ENCODE measurements at places on chromosomes 1 and 21. TPM values are rescaled to one million over a fixed set of nuclear protein-coding genes. Genes with fewer than 3 reads are reported as not detected.

C1orf94 gene
- under 0.01 TPM for total RNA-seq

SKI gene
- 15.5 TPM for total RNA-seq

DNA sequence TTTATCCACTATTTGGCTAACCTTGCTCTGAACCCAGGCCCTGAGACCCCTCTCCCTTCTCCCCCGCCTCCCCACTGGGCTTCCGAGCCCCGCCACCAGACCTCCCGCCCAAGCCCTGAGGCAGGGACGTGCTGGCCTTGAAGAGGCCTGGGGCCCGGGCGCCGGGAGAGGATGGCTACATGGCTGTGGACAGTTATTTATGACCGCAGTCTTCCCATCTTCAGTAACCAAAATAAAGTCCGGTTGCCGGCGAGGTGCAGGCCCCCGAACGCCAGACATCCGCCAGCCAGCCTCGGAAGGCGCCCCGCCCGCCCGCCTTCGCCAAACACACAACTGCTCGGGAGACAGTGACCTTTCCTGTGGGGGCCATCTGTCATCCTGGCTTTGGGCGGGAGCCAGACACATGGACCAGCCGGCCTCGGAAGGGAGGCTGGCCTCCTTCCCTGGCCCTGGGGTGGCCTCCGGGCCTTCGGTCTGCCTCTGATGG, 69.0 kb downstream of the DHRS3 start:
- no peak for DNase-seq

- DNase-seq = no peak
Measured at GRCh38 chr1:26894263-26894662, 4.2 kb upstream of the GPN2 start.

- no peak for DNase-seq
Measured at GRCh38 chr1:183238071-183238470, 52.0 kb downstream of the LAMC2 start.

DNA sequence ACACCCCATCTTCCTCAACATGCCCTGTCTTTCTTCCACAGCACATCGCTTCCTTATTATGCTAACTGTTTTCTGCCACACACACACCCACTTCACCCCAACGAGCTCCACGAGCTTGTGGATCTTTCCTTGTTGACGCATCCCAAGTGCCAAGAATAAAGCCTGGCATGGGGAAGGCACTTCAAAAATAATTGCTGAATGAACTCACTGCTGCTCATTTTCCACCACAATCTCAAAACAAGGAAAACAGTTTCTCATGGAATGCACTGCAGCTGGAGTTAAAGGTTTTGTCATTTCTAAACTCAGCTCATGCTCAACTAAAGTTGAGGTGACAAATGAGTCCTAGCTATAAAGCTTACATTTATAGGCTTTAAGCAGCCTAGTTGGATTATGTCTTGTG, 86.0 kb downstream of the TIAM1 start:
- DNase-seq = no peak

- no peak for DNase-seq
Measured at GRCh38 chr1:88609051-88609450, 75.0 kb upstream of the PKN2 start.

DNA sequence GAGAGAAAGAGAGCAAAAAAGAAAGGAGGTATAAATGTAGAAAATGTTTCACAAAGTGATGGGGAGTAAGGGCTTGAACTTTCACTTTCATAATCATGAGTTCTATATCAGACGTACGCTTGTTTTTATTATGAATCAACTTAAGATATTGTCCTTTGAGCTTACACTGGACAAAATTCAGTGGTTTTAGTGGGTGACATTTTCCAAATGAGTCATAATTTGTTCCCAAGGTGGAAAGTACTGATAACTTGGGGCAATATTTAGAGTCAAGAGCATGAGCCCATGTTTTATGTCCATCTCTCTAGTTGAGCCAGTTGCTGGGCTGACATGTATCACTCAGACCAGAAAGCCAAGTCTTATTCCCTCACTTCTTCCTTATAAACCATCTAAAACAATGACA, 161.6 kb downstream of the CHRM3 start:
- DNase-seq = no peak

DNA sequence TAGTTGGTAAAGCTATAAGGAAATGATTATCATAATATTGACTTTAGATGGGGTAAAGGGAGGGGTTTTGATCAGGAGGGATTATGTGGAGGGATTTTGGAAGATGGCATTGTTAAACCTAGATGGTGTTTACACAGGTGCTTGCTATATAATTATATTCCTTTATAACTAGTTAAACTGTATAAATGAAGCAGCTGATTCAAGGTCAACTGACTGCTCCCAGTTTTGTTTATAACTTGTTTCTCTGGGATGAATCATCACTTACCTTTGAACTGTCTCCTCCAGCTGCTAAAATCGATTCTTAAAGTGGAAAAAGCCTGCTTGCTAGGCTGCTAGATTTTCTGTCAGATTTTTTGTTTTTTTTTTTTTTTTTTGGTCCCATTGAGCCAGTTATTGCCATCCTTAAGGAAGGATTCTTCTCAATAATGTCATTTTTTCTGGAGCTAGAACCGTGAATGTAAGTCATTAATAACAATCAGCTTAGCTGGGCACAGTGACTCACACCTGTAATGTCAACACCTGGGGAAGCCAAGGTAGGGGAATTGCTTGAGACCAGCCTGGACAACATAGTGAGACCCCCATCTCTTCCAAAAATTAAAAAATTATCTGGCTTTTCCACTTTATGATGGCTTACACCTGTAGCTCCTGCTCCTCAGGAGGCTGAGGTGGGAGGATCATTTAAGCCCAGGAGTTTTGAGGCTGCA, 153.2 kb downstream of the PIK3R3 start:
- no peak for DNase-seq

GRCh38 chr1:170806961-170807360, 128.4 kb upstream of the MROH9 start:
- no peak for DNase-seq

MCOLN2 gene
- total RNA-seq = not detected

GRCh38 chr1:110187139-110187890, 22.8 kb upstream of the KCNC4 start:
- no peak for DNase-seq

GRCh38 chr1:156583821-156584622, 4.5 kb downstream of the TTC24 start:
- peak; percentile 64 for DNase-seq

GRCh38 chr1:206782448-206782847, 10.2 kb upstream of the IL10 start:
- no peak for DNase-seq

Data from frontal cortex (tissue), 4 donors.